ENCODE measurements at places on chromosomes 7 and 10. TPM values are rescaled to one million over a fixed set of nuclear protein-coding genes. Genes with fewer than 3 reads are reported as not detected.

DNA sequence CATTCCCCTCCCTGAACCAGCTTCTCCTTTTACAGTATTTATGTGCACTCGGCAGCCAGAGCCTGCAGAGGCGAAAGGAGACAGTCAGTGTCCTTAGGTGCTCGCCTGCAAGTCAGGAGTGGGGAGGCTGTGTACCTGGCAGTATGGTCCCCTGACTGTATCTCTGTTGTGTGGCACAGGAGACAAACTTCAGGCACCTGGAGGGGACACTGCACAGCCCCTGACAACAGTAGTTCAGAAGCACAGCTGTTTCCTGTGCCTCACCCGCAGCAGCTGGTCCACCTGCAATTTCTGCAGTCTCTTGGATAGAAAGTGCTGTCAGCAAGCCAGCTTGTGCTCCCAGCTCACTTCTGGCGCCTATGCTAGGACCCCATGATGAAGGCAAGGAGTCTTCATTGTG lies 73.4 kb upstream of the LAMB4 start:
- no peak for DNase-seq

DNA sequence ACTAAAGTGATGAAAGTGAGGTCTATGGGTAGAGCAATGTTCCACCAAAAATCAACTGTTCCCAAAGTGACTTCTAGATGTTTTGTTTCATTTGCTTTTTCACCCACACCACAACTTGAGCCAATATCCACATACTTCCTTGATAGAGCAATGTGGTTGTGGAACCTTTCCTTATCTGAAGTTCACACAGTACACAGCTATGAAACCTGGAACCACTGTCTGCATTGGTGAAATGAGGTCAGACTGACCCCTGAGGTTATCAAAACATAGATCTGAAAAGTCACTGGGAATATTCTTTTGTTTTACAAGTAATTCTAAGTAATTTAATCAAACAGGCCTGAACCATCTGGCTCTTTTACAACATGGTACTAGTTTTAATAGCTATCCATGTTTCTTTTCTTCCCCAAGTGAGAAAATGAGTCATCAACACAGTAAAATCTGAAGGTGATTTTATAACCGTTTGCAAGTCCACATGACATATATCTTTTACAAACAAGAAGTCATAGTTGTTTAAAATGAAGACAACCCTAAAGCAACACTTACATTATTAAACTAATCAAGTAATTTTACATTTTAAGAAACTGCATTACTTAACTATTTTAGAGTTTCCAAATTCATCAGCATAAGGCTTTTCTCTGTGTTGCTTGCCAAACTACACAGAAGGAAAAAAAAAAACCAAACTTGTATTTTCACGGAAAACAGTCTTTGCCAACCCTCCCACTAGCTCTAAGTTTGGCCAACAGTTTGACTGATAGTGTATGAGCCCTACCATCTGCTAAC lies 80.3 kb downstream of the LRRC17 start:
- peak; percentile 42 for DNase-seq

- peak; percentile 60 for DNase-seq
Observed at GRCh38 chr10:23192712-23193434, 761 bp downstream of the PTF1A start.

The SAP25 gene
- 1.1 TPM for total RNA-seq

DNA sequence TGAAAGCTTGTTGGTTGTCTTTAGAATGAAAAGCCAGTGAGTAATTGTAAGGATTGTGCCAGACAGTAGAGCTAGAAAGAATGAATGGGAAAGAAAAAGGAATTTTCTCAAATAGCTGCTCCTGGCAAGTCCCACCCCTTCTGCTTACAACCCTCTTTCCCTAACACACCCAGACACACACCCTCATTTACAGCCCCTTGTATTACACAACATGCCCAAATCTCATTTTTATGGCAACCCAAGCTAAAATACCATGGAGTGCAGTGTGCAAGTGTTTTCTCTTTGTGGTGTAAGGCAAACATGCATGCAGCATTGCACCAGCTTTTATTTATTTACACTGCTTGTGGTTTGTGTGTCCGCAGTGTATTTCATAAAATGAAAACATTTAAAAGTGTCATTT lies 1.5 kb downstream of the PRKAR2B start:
- DNase-seq: no peak

- DNase-seq: no peak
Observed at GRCh38 chr7:116772423-116772863, 89.9 kb upstream of the CAPZA2 start.

DNA sequence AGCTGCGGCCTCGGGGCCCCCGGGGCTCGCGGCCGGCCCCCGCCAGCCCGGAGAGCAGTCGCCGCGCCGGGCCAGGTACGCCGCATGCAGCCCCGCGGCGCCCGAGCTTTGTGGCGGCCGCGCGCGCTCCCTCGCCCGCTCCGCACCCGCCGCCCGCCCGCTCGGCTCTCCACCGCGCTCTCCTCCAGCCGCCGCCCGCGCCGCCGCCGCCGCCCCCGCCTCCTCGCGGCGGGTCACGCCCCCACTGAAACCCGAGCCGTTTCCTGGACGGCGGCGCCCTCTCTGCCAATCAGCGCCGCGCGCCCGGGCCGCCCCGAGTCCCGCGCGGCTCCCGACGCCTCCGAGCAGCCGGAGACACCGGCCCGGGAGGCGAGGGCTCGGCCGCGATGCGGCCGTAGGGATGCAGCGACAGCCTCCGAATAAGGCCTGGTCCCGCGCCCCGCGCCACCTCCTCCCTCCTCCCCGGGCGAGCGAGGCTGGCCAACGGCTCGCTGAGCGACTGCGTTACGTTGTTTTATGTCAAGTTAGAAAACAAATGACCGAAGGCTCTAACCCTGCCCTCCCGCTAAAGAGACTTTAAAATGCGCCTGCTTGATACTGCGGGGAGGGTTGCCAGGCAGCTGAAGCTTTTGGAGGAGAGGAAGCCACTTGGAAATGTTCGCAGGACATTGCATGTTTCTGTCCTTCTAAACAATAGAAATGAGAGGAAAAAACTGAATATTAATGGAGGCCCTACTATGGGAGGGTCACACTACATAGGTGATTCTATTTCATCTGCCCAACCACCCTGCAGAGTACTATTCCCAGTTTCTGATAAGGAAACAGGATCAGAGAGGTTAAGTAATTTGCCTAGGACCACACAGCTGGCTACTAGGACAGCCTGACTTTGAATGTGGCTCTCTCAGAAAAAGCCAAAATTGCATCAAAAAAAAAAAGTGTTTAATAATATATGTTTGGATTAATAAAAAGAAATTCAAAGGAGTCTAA lies at the start of gene FGFR2:
FGFR2 (minus strand) TSS at position 182 of the 987 bp plus-strand sequence. CDS start 4,627 bp downstream, outside the sequence.
- DNase-seq: peak; percentile 77

GRCh38 chr7:29840701-29841100 lies 34.4 kb downstream of the WIPF3 start:
- DNase-seq: no peak

The GATA3 gene
- 0.12 TPM for total RNA-seq

- DNase-seq: no peak
Observed at GRCh38 chr7:139600306-139600705, 76.8 kb downstream of the CLEC2L start.

The HTR5A gene
- total RNA-seq: not detected

The MOGAT3 gene
- not detected for total RNA-seq

The EN2 gene
- not detected for total RNA-seq

- no peak for DNase-seq
Observed at GRCh38 chr10:61749291-61749690, 86.6 kb downstream of the CABCOCO1 start.

DNA sequence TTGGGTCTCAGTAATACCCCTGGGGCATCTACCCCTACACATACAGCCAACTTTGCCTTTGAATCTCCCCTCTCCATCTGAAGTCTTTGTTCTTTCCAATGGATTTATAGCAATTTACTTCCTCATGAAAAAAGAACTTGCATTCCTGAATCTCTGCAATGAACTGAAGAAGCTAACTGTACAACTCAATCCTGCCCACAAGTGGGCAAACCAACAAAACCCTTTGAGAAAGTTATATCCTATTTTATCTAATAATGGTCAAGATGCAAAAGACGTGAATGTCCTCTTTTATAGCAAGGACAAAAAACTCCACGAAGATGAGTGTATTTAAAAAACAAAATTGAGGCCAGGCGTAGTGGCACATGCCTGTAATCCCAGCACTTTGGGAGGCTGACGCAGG lies 991.3 kb downstream of the LRMDA start:
- no peak for DNase-seq

- DNase-seq: no peak
Observed at GRCh38 chr7:36606976-36607720, 117.1 kb downstream of the AOAH start.

The C10orf53 gene
- total RNA-seq: not detected

GRCh38 chr7:134752006-134752760 lies 27.3 kb upstream of the CALD1 start:
- DNase-seq: no peak

The GPR15LG gene
- total RNA-seq: not detected

DNA sequence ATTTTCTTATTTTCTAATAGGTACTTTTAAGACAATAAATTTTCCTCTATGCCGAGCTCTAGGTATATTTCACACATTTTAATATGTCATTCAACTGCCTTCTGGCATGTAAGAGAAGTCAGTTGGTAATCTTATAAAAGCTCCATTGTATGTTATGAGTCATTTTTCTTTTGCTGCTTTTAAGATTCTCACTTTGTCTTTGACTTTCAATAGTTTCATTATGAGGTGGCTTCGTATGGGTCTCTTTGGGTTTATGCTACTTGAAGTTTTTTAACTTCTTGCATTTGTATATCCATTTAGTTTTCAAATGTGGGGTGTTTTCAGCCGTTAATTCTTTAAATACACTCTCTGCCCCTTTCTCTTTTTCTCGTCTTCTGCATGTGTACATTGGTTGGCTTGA lies 80.5 kb downstream of the ABCA13 start:
- no peak for DNase-seq

GRCh38 chr10:121687095-121687813 lies 89.0 kb upstream of the FGFR2 start:
- DNase-seq: no peak

DNA sequence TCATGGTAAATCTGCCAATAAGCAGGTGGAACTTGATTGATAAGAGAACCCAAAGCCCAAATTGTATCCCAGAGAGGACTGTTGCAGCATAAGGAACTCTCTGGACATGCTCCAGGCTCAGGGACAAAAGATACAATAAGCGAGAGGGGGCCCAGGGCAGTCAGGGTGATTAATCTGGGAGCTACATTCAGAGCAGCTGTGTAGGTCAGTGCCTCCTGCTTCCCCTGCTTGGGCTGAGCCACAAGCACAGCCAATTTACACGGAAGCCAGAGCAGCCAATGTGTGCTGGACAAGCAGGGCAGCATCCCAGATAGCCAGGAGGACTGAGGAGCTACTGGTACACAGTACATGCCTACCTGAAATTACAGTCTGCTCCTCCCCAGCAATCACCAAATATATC lies 24.2 kb downstream of the MYPN start:
- DNase-seq: no peak

The PLXDC2 gene
- total RNA-seq: 2.0 TPM

The VSTM4 gene
- total RNA-seq: 1.1 TPM

GRCh38 chr7:158856883-158857668 lies 718 bp downstream of the DYNC2I1 start:
- no peak for DNase-seq

DNA sequence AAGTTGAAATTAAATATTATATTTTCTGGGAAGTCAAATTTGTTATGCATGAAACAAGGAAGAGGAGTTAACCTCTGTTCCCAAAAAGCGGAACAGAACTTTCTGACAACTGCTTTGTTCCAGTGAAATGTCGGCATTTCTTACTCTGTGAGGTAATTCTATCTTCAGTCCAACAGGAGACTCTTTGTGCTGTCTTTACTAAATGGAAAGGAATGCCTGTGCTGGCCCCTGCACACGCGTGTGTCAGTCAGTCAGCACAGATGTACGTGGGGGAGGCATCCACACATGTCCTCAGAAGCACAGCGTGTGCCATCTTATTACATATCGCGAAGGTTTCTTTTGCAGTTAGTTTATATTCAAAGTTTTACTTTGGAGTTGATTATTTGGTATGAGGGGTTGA lies 37.5 kb downstream of the NET1 start:
- no peak for DNase-seq

The FAM131B gene
- total RNA-seq: 0.18 TPM

DNA sequence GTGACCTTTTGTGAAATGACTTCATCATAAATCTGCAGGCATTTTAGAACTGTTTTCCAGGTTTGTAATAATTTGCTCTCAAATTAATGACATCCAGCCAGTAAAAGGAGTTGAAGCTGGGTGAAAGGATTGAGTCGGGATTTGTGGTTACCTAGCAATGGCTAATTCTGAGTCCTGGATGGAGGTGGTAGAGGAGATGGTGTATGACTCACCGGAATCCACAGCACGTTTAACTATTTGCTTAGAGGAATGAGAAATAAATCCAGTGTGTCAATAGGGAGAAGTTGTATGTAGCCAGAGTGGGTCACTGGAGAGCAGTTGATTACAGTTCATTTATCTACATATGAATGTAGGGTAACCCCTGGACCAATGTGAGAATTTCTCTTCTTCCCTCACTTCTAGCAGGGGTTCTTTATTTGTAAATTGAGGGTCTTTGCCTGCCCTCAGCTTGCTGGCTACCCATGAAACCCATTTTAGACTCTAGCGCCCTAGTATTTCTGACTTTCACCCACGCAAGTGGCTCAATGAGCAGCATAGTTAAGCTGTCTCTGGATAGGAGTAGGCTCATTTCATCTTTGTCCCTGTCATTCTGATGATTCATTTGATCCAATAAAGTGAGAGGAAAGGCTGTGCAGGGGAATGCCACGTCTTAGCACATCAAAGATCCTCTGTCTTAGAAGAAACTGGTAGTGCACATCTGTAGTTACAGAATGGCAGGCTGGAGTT lies 547.8 kb downstream of the SORCS3 start:
- no peak for DNase-seq

GRCh38 chr7:46178661-46179060 lies 257.6 kb upstream of the IGFBP3 start:
- DNase-seq: no peak

GRCh38 chr10:129593953-129594352 lies 126.9 kb downstream of the MGMT start:
- no peak for DNase-seq

GRCh38 chr7:142030848-142031247 lies 35.2 kb downstream of the MGAM start:
- DNase-seq: no peak

The ACTL6B gene
- 0.98 TPM for total RNA-seq

GRCh38 chr7:12570534-12571461 lies at the start of gene SCIN:
Gene SCIN, plus strand, starts transcription at chr7:12570720. Its CDS starts 67 bp downstream, at chr7:12570787.
- DNase-seq: peak; percentile 39

The AGR2 gene
- 14.9 TPM for total RNA-seq

- no peak for DNase-seq
Observed at GRCh38 chr10:23345861-23346260, 1.3 kb upstream of the C10orf67 start.

The LFNG gene
- total RNA-seq: 28.2 TPM

DNA sequence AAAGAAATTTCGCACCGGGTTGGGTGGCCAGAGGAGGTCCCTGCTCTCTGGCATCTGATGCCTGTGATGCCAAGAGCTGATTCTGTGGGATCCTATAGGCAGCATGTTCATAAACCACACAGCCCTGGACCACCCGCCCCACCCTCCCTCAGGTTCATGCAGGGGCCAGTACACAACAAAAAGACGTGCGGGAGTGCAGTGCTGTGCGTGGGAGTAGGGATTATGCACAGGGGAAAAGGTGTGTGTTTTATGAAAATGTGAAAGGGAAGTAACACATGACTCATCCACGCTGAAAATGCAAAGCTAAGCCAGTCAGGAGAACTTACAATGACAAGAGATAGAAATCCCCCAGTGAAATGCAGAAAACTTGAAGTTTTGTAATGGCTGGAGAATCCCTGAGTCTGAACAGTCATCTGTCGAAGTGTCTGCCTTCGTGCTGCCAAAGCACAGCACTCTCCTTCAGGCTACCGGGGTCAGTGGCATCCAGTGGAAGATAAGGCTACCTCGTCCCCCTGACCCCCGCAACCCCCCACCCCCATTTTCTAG lies 1.1 kb downstream of the KIAA1217 start:
- DNase-seq: no peak
